Activated gamma-delta T cell (primary cell): ENCODE measurements at places on chromosomes 1 and 21.

GRCh38 chr1:240526312-240526711 is 85.6 kb downstream of the GREM2 start:
- DNase-seq: no peak

DNA sequence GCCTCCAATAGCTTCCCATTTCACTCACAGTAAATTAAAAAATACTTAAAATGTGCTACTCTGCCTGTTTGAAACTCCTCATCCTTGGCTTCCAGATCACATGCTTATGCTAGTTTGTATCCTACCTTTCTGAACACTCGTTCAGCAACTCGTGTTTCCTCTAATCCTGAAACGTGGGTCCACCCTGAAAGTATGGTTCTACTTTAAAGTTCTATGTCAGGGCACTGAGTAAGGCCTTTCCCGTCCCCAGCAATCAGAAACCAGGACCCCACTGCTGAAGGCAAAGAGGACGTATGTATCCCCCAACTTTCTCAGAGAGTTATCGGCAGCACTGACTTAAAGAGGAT is 419 bp upstream of the TSEN15 start:
- DNase-seq: no peak

DNA sequence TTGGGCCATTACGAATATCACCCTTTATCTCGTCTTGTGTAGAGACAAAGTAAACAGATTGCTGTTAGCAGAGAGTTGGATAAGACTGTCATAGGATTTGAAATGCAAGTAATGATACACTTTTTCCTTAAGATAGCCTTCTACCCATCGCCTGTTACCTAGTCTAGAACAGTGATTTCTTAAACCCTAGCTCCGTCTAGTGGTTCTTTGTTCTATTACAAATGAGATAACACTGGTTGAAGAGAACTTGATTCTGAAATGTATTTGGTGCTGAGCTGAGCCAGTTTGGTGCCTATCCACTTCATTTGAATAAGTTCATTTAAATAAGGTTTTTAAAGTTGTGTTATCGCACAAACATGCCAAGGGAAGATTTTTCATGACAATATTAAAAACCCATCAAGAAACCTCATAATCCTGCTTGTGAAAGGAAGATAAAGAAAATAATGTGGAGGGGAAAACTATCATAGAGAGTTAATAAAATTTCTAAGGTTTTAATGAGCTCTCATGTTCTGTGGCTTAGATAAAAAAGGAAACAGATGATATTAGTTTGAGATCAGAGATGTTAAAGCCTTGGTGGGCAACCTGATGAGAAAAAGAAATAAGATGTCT is 1.5 kb upstream of the KCNH1 start:
- no peak for DNase-seq

DNA sequence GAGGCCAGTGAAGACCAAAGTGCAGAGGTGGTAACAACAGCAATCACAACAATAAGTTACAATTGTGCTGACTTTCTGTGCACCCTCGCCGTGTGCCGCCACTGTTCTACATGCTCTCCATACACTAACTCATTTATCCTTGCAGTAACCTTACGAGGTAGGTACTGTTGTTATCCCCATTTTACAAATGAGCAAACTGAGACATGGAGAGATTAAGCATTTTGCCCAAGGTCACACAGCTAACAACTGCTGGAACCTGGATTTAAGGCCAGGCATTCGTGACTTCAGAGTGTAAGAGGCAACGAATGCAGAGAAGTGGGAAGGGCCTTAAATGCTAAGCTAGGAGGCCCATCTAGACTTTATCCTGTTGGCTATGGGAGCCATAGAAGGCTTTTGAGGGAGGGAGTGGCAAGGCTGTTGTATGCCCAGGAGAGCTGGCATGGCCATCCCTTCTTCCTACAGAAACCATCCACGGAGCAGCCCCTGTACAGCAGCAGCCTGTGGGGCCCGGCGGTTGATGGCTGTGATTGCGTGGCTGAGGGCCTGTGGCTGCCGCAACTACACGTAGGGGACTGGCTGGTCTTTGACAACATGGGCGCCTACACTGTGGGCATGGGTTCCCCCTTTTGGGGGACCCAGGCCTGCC is 36.6 kb downstream of the AZIN2 start:
- DNase-seq: no peak

DNA sequence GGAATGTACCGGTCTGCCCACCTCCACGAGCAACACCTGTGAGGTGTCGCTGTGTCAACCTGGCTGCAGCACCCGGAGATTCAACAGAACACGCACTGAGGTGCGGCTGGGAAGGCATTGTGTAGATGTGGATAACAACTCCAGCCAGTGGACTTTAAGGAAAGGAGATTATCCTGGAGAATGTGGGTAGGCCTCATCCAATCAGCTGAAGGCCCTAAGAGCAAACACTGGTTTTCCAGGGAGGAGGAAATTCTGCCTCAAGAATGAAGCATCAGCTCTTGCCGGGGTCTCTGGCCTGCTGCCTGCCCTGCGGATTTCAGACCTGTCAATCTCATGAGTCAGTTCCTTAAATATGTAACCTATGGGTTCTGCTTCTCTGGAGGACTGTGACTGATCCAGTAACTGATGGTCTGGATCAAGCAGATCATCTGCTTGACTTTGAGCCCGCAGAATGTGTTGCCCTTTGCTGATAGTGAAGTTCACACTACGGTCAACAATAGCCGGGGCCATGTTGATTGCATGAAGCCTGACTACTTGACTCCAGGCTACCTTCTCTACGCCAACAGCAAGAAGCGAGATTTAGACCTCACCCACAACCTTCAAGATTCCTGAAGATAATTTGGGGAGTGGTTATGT is 15.9 kb upstream of the PRDM15 start:
- DNase-seq: no peak

GRCh38 chr1:27614625-27615344 is 10.8 kb upstream of the AHDC1 start:
- no peak for DNase-seq

- no peak for DNase-seq
Observed at GRCh38 chr1:118937413-118938072, 50.6 kb downstream of the TBX15 start.

- DNase-seq: no peak
Observed at GRCh38 chr1:54173681-54174080, 20.9 kb upstream of the CDCP2 start.

DNA sequence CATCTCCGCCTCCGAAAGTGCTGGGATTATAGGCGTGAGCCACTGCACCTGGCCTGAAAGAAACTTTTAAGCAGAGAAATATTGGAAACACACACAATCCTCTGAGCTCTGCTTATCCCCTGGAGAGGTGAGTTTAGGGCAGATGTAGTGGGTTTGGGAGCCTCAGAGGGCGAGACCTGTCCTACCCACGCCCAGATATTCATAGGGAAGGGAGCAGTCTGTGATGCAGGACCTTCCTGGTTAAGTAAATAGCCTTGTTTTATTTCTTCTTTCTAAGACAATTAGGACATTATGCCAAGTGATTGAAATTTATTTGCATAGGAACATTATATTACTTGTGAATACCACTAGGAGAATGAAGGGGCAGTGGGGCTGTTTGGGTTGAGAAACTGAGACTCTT is 18.0 kb upstream of the SLC45A1 start:
- DNase-seq: no peak

GRCh38 chr1:207999972-208000371 is 89.0 kb upstream of the CD34 start:
- DNase-seq: no peak

- DNase-seq: no peak
Observed at GRCh38 chr1:235375919-235376605, 8.8 kb downstream of the TBCE start.

DNA sequence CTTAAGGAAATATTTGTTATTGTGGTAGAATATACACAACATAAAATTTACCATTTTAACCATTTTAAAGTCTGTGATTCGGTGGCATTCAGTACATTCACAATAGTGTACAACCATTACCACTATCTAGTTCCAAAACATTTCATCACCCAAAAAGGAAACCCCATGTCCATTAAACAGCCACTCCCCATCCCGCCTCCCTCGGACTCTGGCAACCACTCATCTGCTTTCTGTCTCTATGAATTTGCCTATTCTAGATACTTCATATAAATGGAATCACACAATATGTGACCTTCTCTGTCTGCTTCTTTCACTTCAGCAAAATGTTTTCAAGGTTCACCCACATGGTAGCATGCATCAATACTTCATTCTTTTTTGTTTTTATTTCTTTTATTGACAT is 51.3 kb downstream of the PTP4A2 start:
- no peak for DNase-seq

DNA sequence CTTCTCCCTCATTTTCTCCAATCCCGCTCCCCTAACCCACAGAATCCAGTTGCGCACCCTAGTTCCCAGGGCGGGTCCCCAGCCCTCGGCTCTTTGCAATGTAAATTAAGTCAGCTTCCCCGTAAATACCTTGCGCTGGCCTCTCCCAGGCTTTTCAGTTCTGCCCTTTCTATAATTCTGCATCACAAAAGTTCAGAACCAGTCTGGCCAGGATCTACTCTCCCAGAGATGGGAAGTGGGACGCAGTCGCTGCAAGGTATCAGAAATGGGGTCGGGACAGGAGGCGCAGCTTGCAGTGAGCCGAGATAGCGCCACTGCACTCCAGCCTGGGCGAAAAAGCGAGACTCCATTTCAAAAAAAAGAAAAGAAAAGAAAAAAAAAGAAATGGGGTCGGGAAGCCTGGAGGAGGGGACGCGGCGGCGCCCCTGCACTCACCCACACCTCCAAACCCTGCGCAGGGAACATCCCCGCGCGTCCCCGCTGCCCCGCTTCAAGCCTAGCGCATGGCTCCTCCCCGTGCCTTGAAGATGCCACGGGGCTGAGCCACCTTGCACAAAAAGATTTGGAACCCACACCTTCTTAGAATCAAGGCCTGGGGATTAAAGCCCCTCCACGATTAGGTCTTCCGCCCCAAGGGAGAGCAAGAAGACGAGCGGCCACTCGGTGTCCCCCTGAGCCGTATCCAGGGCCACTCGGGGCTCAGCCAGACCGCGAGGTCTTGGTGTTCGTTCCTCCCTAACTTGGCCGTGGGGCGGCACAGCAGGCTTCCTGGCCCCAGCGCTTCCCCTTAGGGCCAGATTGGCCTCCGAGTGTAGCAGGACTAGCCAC is 27.2 kb upstream of the ITLN2 start:
- no peak for DNase-seq

DNA sequence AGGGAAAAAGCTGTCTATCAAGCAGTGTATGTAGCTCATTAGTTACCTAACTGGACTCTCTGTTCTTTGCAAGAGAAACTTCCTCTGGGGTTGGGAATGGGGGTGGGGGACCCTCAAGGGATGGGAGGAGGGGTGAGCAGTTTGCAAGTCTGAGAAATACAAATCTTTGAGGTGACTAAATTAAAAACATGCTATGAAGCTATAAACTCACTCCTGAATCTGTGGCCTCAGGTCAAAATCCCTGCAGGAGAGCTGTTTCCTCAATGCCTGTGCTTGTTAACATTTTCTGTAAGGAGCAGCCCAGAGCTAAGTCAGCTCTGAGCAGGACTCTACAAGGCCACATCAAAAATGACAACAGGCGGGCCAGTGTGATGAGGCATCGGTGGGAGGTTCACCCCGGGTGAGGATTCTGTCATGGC is 32.8 kb upstream of the PTPRC start:
- no peak for DNase-seq

DNA sequence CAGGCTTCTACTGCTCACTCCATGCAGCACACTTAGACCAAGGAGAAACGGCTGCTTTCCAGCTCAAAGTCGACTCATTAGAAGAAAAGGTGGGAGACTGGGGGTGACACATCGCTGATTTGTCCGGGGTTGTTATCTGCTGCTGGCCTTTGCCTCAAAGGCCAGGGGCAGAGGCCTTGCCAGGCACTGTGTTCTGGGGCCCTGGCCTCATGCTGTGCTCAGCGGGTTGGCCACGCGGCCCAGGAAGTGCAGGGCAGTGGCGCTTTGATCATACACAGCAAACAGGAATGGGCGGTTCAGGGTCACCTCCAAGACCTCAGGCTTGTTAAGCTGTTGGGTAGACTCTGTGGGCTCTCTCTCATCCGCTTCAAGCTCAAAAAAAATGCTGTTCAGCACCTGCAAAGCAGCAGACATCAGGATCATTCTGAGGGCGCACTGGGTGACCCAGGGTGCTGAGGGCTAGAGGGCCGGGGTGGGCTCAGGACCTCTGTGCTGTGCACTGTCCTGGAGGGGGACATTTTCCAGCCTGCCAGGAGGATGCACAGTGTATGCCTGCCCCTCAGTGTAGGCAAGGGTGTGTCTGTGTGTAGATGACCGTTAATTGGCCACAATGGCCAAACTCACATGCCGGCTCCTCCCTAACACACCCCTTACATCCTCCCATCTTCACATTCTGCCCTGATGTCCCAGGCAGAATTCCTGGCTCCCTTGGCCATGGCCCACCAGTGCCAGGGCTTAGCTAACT is 10.8 kb downstream of the AGT start:
- no peak for DNase-seq

DNA sequence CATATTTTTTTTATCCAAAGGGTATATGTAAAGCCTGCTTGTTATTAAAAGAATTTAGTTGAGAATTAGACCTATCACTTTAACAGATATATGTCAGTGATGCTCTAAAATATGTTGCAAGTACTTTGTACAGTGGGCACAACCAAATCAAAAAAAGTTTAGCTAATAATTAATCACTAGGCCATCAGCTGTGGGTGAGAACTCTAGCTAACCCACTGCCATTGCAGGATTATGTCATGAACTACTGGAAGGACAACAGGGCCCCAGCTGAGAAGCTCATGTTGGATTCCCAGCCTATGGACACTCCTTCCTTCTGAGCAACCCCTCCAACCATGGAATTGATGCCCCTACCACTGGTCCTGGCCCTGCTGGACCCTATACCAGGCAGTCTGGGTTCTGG is 6.8 kb upstream of the CHIA start:
- DNase-seq: no peak

GRCh38 chr1:14138135-14138506 is 438.1 kb downstream of the PRDM2 start:
- DNase-seq: no peak

DNA sequence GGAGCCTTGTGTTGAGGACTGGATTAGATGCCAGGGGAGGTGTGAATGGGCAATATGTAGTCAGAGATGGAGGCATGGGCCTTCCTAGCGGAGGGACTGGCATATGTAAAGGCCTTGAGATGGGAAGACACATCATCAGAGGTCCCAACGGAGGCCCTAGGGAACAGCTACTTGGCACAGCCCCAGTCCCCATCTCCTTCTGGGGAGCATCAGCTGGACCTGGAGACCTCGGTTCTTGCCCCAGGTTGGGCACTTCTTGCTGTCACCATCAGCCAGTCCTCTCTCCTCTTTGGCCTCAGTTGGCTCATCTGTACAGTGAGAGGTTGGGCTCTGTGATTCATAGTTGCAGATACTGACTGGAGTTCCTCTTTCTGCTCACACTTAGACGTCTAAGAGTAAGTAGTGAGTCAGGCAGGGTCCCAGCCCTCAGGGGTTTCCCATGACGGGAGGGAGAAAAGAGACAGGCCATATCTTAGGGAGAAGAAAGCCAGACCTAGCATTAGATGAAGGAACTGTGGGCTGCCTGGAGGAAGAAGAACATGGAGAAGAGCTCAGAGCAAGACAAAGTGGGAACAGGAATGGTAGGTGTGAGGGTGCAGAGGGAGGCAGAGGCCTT is 3.4 kb upstream of the MARCKSL1 start:
- no peak for DNase-seq
